ENCODE measurements at places on chromosomes 3 and 15.

DNA sequence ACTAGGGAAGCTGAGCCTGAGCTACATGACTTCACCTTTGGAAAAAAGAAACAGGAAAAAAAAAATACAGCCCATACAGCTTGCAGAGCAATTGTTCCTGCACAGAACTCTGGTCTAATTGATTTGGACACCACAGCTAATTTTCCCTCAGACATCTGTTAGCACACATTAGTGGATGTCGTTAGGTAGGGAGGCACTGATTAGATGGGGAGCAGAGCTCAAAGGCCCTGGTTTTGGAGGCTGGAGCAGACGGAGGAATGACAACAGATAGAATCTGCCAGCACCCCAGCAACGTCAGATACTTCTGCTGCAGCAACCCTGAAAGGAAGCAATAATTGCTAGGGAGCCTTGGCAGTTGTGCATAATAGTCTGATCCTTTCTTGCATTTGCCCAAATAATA is 398.9 kb downstream of the LSAMP start:
- no peak for DNase-seq

- no peak for DNase-seq
Measured at GRCh38 chr3:13822871-13823585, 56.8 kb downstream of the WNT7A start.

- no peak for DNase-seq
Measured at GRCh38 chr3:149442043-149442442, 32.5 kb upstream of the TM4SF4 start.

DNA sequence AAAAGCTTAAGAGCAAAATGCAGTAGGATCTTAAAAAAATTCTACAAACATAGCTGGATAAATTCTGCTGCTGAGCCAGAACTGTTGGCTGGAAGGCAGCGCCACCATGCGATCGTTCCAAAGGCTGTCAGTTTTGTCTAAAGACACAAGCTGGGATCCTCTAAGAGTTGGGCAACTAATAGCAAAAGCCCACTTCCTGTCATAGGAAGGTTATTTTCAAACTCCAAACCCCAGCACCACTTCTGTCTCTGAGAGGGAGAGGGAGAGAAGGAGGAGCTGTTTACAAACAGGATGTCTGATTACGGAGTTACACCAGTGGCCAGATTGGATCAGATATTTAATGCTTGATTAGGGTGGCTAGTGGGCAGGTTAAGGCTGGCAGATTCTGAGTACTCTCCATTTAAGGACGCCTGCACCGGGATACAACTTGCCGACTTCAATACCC is 44.0 kb downstream of the EIF4E3 start:
- DNase-seq = peak; percentile 29

- DNase-seq = no peak
Measured at GRCh38 chr3:58013973-58014649, 5.9 kb downstream of the FLNB start.

DNA sequence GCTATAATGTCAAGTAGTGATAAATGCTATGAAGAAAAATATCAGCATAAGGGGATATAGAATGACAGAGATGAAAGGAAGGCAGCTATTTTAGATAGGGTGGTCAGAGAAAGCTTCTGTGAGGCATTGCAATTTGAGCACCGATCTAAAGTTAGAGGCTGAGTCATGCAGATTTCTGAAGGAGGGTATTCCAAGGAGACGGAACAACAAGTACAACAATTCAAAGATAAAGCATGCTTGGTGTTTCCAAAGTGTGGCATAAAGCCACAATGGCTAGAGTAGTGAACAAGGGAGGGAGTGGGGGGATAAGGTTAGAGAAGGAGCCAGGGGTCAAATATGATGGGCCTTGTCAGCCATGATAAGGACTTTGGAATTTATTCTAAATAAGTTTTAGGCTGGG is 71.9 kb downstream of the PFN2 start:
- no peak for DNase-seq

GRCh38 chr3:130395916-130396315 is 50.4 kb downstream of the COL6A5 start:
- no peak for DNase-seq
